ENCODE measurements at places on chromosomes 12 and 14.

GRCh38 chr14:75861161-75861621 is 120.6 kb downstream of the TGFB3 start:
- no peak for DNase-seq

DNA sequence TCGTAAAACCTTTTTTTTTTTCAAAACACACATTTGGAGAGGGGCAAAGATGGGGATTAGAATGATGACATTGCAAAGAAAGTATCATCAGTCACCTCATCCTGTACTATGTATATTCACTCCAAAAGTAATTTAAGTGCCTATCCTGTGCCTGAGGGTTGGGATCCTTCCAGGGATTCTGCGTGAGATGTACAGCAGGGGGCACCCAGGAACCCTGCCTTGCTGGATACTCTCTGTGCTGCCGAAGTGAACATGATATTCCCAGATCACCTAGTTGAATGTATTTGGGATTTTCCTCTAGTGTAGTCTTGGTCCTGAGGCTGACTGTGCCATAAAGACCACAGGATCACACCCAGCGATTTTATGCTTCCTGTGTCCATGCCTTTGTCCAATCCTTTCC is 372.7 kb downstream of the IPO8 start:
- no peak for DNase-seq

GRCh38 chr12:132560364-132560613 is 50.1 kb downstream of the LRCOL1 start:
- DNase-seq: peak; percentile 66

GRCh38 chr12:77062846-77063461 is 2.4 kb downstream of the E2F7 start:
- DNase-seq: no peak

- no peak for DNase-seq
Measured at GRCh38 chr12:53538209-53538689, 31.0 kb upstream of the NPFF start.

- no peak for DNase-seq
Measured at GRCh38 chr12:80121661-80122060, 22.3 kb downstream of the OTOGL start.

DNA sequence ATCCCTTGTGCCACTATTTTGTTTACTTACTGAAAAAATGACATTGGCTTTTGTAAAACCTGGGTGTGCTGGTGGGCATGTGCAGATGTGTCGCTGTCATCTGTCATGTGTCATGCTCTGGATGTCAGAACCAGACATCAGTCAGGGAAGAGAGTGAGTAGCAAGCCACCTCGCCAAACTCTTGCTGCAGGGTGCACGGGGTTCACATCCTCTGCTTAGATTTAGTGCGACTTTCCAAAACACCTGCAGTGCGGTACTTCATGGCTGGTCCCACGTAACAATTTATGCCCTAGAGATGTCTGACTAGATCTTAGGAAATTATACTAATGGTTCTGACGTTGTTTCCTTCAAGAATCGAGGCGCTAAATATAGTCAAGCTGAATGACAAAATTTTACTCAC is 106.7 kb downstream of the CRADD start:
- DNase-seq: no peak

- DNase-seq: no peak
Measured at GRCh38 chr14:80923368-80923767, 18.2 kb downstream of the CEP128 start.

GRCh38 chr14:56087671-56088471 is 30.3 kb upstream of the PELI2 start:
- DNase-seq: no peak

DNA sequence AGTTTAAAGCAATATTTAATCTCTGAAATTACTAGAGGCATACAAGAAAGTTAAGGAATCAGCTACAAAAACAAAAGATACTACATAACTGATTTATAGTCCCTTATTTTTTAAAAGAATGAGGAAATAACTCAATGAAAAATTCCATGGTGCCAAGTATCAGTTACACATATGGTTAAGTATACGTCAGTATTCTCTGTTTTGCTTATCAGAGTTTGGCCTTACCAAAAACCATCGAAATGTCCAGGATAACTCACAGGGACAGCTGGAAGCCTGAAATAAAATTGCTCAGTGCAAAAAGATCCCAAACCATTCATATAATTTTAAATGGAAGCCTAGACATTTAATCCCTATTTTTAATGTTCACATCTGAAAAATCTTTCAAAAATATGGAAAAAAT is 3.6 kb downstream of the CFL2 start:
- DNase-seq: no peak

DNA sequence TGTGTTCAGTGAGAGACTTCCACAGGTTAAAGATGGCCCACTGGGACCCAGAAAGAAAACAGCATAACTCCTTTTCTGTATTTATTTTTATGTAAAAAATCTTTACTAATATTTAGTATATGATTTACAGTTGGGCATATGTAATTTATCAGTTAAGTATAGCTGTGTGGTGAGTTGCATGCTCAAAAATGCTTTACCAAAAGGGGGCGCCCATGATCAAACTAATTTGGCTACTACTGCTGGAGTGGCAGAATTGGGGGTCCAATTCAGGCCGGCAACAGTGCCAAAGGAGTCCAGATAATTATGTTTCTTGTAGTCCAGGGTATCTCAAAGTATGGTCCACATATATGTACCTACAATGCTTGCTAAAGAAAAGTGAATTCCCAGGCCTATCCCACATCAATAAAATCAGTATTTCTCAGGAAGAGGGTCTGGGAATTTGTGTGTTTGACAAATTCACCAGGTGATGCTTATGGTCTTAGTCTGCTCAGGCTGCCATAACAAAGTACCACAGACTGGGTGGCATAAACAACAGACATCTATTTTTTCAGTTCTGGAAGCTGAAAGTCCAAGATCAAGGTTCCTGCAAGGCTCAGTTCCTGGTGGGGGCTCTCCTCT is 152.0 kb downstream of the KTN1 start:
- no peak for DNase-seq

GRCh38 chr14:99733540-99734405 is 49.7 kb downstream of the CYP46A1 start:
- no peak for DNase-seq

DNA sequence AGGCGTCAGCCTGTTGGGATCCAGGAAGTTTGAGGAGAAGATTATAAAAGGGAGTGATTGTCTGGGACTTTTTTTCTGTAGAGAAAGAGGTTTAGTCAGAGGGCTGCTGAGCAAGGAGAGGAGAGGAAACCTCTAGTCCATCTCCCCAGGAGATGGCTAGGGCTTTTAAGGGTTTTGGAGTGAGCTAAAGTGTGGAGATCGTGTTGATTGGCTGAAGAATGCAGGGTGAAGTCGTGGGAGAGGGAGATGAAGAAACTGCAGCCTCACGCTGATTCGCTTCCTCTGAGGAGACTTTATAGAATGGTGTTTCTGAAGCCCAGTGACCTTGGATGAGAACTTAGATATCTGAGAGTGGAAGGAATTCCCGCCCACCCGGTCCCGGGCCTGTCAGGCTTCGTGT is 193.7 kb upstream of the PWP1 start:
- DNase-seq: no peak

DNA sequence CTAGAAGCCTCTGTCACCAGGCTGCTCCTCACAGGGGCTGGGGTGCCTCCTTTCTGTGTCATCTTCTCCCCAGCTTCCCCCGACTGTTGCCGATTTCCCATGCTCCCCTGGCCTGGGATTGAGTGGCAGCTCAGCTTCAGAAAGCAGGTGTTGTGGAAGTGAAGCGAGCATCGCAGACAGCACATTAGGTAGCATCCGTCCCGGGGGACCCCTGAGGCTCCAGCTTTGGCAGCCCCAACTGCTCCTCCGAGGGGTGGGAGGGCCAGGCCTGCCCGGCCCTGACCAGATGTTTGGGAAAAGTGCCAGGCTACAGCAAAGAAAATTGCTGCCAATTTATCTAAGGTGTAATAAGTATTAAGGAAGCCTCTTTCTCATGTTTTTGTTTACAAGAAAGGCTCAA is 1045.6 kb downstream of the BCL11B start:
- no peak for DNase-seq

DNA sequence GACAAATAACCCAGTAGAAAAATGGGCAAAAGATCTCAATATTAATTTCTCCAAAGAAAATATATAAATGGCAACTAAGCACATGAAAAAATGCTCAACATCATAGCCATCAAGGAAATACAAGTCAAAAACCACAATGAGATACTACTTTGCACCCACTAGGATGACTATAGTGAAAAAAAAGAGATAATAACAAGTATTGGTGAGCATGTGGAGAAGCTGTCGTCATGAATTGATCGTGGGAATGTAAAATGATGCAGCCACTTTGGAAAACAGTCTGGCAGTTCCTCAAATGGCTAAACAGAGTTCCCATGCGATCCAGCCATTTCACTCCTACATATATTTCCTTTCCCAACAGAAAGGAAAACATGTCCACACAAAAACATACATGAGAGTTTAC is 18.1 kb downstream of the JDP2 start:
- no peak for DNase-seq

GRCh38 chr12:91256411-91256810 is 73.8 kb upstream of the DCN start:
- DNase-seq: no peak

GRCh38 chr14:104888489-104889374 is 23.7 kb downstream of the CEP170B start:
- no peak for DNase-seq

DNA sequence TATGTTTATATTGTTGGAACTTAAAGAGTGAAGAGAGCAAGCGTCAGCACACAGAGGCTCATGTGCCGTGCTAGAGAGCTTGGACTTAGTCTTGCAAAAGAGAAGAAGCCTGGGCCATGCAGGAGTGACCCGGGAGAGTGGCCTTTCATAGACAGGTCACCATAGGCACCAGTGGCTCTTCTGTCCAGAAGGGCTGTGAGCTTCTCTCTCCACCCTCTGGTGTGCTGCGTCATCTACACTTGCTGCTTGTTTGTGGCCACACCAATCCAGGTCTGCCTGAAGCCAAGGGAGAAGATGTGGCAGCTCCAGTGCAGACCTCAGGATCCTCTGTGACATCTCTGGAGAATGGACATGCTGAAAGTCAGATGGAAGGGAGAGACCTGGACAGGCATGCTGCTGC is 74.4 kb downstream of the NTF3 start:
- no peak for DNase-seq

DNA sequence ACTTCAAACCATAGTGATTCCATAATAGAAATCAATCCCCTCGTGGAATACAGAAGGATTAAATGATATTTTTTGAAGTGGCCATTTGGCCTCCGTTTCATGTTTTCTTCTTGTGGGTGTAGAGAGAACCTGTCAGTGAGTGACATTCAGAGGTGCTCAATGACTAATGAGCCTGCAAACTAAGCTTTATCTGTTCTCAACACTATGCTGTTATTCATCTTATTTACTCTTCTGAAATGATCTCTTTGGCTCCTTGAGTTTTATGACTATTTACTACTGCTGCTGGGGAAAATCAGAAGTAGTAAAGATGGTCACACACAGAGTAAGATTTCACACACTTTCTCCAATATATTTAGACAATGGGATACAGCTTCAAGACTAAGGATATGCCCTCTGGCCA is 30.4 kb downstream of the ATP2B1 start:
- no peak for DNase-seq

- no peak for DNase-seq
Measured at GRCh38 chr14:59819446-59820088, 51.0 kb downstream of the RTN1 start.

DNA sequence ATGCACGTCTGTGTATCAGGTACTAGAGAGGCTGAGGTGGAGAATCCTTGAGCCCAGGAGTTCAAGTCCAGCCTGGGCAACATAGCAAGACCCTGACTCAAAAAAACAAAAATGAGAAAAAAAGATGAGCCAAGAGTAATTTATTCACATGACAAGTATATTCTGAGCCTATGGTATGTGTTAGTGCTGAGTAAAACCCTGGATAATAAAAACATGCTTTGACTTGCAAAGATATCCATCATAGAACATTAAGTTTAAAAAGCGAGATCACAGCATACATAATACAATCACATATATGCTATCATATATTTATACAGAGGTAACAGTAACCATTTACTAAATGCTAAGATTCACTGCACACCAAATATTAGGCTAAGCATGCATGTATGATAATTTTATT is 23.9 kb upstream of the SLC10A1 start:
- DNase-seq: no peak

DNA sequence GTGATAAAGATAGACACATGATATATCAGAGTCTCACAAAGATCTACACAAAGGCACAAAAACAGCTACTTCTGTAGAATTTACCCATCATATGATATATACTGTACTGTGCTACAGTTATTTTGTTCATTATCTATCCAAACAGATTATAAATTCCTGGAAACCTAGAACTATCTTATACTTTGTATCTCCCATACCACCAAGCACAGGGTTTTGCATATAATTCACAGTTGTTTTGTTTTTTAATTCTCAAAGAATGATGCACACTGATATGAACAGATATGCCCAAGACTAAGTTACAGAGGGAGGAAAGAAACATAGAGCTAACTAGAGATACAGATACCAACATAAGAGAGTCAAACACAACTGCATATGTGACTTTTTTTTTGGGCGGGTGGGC is 3.4 kb downstream of the PRKAG1 start:
- DNase-seq: no peak

DNA sequence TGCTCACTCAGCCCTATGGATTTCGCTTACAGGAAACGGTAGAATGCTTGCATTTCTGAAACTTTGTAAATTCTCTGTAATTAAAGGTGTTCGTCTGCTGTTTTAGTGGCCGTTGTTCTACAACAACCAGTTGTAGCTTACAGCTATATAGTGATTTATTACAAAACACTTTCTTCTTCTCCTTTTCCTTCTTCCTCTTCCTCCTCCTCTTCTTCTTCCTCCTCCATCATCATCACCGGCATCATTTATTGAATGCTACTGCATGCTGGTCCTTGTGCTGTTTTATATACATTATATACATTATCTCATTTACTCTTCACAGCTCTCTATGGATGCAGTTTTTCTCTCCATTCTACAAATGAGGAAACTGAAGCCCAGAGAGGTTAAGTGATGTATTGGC is 6.4 kb downstream of the ETV6 start:
- no peak for DNase-seq

- no peak for DNase-seq
Measured at GRCh38 chr12:123064885-123065619, 84.6 kb downstream of the ARL6IP4 start.

- DNase-seq: no peak
Measured at GRCh38 chr14:100587086-100587762, at the start of gene BEGAIN. TSS of gene BEGAIN (minus strand) at chr14:100587417. CDS start at chr14:100587290, 127 bp downstream.

- no peak for DNase-seq
Measured at GRCh38 chr12:32285021-32285420, 114.3 kb upstream of the FGD4 start.

DNA sequence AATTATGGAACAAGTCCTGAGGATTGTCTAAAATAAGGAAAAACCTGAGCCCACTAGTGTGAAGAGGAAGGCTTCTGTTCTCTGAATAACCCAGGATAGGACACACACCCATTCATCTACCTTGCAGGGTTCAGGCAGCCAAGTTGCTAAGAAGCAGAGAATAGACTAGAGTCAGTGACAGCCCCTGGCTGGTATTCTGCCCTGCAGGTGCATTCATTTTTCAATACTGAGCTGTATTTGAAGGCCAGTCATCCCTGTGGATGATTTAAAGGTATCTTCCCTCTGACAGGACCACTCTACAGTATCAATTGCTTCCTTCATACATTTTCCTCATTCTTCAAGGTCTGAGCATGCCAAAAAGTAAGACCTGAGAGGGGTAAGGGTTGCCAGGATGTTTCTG is 22.9 kb downstream of the WNT5B start:
- DNase-seq: no peak

GRCh38 chr14:97866664-97867063 is 1069.5 kb downstream of the VRK1 start:
- DNase-seq: no peak

GRCh38 chr12:57101892-57102695 is 9.1 kb downstream of the STAT6 start:
- no peak for DNase-seq
